ENCODE measurements at places on chromosomes 1 and 21.

DNA sequence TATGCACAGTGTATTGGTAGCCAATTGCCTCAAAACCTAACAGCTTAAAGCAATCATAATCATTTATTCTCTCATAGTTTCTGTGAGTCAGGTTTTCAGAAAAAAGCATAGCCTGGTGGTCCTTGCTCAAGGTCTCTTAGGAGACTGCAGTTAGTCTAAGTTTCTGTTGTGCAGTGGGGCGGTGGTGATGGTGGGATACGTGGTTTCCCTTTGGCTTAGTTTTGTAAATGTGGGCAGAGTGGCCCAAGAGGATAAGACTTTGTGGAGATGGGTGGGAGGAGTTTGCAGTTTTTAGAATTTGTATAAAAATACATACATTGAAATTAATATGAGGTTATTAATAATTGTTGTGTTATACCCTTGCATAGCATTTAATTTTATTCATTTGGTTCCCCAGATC, 68.6 kb downstream of the NOS1AP start:
- DNase-seq, result no peak

DNA sequence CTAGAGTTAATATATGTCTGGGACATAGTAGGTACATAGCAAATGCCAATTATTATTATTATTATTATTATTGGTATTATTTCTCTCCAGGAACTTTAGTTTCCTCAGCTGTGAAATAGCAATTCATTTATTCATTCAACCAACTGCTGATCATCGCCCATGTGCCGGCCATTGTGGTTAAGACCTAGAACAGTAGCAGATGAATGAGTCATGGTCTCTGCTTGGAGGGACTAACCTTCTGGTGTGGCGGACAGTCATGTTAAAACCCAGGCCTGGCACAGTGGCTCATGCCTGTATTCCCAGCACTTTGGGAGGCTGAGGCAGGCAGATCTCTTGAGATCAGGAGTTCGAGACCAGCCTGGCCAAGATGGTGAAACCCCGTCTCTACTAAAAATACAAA, 23.8 kb upstream of the LDLRAP1 start:
- no peak for DNase-seq

GRCh38 chr1:15346346-15347030, 63.2 kb upstream of the EFHD2 start:
- no peak for DNase-seq

GRCh38 chr1:204520834-204521709, 4.9 kb downstream of the MDM4 start:
- DNase-seq, result peak; percentile 47

GRCh38 chr1:189986516-189986915, 491.1 kb downstream of the BRINP3 start:
- DNase-seq, result no peak

- no peak for DNase-seq
Measured at GRCh38 chr1:74480068-74480467, 32.3 kb downstream of the LRRC53 start.

GRCh38 chr1:20367626-20368025, 77.0 kb downstream of the VWA5B1 start:
- no peak for DNase-seq

DNA sequence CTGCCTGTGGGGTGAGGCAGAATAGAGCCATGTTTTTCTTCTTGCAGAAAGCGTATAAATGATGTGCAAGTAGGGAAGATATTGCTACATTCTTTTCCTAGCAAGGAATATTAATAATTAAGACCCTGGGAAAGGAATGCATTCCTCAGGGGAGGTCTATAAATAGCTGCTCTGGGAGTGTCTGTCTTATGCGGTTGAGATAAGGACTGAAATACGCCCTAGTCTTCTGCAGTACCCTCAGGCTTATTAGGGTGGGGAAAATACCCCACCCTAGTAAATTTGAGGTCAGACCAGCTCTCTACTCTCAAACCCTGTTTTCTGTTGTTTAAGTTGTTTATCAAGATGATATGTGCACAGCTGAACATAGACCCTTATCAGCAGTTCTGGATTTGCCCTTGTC, 155.9 kb upstream of the HMCN1 start:
- DNase-seq, result no peak

- DNase-seq, result no peak
Measured at GRCh38 chr1:158422212-158422611, 3.8 kb downstream of the OR10K2 start.

DNA sequence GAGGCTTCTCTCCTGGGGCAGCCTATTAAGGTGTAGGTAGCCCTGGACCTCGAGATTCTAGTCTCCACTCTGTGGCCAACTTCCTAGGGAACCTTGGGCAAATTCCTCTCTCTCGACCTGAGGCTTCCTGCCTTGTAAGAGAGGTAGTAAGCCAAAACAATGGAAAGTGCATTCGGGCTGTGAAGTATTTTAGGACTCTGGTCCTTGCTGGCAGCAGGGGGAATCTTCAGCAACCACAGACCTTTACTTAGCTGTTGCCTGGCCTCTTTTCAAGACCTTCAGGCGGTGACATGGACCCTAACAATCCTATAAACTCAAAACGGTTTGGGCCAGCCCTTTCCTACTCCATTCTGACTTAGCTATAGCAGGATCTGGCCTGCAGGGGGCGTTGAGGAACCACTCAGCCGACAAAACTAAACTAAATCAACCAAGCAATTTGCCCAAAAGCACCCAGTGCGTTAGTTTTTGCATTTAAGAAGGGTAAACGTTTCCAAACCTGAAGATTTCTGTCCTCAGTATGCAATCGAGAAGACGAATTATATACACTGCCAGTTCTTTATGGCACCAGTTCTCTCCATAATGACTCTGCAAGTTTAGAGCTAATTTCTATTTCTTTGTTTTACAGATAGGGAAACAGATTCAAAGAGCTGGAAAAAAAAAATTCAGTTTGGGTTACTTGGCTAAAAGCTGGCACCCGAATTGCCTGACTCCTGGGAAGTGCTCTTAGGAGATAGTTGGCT, 10.9 kb upstream of the SESN2 start:
- DNase-seq, result peak; percentile 82

DNA sequence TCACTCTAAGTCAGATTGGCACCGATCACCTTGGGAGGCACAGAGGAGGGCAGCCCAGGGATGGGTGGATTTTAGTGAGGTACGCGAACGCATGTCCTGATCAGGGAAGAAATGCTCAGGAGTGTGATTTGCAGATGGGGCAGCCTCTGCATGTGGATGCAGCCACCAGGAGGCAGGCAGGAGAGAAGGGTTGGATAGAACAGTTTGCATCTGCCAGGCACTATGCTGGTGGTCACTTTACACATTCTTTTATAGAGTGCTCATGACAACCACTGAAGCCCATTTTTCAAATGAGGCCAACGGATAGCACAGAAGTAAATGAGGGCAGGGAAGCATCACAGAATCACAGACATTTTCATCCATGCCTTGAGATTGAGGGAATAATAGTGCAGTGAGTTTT, 5.7 kb downstream of the LAMB3 start:
- DNase-seq, result no peak

DNA sequence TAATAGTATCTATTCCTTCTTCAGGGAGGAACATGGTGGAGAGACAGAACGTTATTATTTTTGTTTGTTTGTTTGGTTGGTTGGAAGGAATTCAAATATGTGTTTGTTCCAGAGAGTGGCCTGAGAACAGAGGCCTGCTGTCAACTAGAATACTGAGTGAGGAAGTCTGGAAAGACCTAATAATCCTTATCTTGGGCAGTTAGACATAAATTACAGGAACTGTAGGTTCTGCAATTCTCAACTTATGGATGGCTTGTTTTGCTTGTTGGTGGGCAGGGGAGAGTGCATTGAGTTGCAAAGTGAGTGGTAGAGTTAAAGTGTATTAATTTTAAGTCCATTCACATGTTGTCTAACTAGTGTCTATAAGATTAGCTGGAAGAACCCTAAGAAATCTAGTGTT, 197.6 kb downstream of the BACH1 start:
- no peak for DNase-seq

- DNase-seq, result peak; percentile 56
Measured at GRCh38 chr1:24966724-24967346, 36.8 kb upstream of the RUNX3 start.

- DNase-seq, result no peak
Measured at GRCh38 chr1:202553560-202554038, 156.7 kb downstream of the SYT2 start.

- no peak for DNase-seq
Measured at GRCh38 chr1:52364235-52364839, 1.7 kb downstream of the CC2D1B start.
